ENCODE measurements at places on chromosomes 6 and 20.
A peak's percentile ranks its signal among the peaks of the same experiment; 100 is the strongest.

GRCh38 chr20:50737352-50737751, 6.0 kb downstream of the PARD6B start:
- DNase-seq = no peak

DNA sequence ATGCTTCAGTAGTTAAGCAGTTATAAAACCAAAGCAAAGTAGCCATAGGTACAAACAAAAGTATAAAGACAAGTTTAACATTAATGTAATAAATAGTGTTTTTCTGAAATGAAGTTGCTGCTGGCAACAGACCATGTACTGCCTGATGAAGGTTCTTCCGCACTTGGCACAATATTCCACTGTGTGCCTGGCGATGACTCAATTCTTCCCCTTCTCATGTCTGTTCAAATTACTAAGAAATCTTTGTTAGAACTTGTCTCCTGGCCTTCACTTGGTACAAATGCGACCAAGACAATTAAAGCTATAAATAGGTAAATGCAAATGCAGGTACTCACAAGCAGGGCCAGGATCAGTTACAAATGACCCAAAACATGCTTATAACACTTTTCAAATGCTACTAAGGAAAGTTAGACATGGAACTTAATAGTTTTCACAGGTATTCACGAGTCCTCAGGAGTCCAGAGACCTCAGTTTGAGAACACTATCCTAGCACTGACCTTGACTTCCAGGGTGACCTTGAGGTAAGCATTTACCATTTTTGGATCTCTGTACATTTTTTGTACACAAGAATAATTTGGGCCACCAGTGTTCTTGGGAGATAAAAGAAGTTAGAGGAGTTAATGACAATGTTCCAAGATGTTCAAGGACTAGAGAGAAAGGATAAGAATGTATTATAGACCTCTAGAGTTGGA, 8.1 kb upstream of the DDR1 start:
- no peak for DNase-seq

DNA sequence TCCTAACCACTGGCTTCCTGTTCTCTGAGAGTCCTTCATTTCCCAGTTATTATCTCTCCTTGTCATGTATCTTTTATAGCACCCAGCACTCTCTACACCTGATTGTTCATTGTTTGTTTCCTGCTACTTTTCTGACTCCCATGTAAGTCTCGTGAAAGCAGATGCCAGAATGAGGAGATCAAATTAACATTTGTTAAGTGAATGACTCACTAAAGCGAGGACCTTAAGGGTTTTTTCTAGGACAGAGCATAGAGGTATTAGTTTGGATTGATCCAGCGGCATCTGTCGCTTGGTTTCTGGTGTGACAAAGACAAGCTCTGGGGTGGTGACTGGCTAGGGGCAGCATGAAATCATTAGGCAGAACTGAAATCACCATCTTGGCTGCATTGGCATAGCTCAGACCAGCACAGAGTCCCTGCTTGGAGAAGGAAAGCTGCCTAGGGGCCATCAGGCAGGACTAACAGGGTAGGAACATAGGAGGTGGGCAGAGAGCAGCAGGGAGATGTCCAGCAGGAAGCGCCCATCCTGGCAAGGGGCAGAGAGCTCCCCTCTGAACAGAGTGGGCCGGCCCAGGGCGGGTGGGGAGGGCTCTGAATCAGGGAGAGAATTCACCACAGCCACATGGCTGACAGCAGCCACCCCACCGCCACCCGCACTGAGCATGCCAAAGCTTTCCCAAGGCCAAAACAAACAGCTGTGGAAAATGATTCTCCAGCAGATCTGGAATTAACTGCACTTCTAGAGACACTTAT, 97.1 kb upstream of the CEP85L start:
- peak; percentile 53 for DNase-seq

DNA sequence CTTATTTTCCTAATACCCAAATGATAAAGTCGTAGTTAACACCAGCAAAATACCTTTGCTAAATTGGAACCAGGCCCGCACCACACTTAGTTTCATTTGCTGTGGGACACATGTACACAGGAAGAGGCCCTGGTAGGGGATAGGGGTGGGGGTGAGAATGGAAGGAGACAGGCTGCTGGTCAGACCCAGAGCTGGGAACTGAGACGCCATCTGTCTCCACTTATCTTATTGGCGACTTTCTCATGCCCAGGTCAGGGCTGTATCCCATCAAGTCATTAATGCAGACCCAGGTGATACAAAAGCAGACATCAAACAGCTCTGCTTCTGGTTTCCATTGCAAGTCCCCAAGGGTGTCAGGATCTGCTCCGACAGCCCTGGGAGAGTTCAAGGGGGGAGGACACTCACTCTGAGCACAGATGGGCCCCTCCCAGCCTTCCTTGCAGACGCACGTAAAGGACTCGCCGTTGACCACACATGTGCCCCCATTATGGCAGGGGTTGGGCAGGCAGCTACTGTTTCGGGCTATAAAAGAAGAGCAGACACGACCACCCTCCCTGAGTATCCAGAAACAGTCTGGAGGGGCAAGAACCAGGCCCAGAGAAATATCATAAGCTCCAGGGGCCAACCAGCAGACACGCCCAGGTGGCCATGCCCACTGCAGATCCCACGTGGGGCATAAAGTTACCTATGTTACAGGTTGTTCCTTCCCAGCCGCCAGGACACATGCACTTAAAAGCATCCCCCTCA, 29.2 kb downstream of the JAG1 start:
- DNase-seq = no peak

DNA sequence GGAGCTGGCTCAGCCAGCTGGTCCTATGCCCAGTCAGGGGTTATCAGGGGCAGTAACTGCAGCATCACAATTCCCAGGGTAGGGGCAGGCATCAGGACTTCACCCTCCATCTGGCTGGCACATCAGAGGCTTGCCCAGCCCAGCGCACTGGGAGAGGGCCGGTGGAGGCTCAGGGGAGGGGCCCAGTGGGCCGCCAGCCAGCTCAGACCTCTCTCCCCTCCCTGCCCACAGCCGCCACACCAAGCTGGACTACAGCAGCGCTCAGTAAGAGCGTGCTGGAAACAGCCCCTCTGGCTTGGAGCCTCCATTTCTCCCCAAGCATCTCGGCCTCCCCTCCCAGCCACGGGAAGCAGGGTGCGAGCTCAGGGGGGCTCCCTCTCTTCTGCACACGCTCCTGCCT, 22.0 kb downstream of the ADA start:
- DNase-seq = peak; percentile 49

GRCh38 chr6:108942556-108943492, 94.6 kb downstream of the ARMC2 start:
- no peak for DNase-seq

DNA sequence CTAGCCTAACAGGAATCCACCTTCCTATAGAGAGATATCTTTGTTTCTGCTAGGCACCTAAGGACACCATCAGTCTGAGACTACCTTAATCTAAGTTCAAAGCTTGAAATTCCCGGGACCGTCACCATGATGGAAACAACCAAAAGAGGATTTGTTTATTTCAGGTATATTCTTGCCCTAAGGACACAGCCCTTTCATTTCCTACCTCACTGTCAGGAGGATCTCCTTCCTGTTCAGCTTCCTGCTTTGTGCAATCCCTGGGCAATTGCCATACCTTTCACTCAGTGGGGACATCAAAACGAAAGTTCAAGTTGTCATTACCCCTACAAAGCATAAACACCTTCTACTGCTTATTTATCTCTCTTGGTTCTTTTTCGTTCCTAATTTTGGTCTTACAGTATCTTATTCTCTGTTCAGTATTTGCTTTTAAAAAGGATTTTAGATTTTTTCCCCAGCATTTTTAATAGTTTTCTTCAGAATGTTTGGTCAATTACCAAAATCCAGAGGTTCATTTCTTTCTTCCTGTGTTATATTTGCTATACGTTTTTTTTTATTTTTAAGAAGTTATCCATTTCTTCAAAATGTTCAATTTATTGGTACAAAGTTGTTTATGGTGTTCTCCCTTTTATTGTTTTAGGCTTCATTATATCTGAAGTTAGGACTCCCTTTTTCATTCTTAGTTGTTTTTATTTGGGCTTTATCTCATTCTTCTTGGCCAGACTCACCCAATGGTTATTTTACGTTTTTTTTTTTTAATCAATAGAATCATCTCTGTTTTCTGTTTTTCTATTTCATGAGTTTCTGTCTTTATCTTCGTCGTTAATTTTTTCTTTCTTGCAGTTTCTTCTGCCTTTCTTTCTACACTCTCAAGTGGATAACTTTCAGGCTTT, 13.0 kb upstream of the TBPL1 start:
- no peak for DNase-seq

- DNase-seq = no peak
Measured at GRCh38 chr20:34164381-34164984, 52.4 kb upstream of the EIF2S2 start.

- no peak for DNase-seq
Measured at GRCh38 chr20:1854246-1854645, 41.0 kb upstream of the SIRPA start.

DNA sequence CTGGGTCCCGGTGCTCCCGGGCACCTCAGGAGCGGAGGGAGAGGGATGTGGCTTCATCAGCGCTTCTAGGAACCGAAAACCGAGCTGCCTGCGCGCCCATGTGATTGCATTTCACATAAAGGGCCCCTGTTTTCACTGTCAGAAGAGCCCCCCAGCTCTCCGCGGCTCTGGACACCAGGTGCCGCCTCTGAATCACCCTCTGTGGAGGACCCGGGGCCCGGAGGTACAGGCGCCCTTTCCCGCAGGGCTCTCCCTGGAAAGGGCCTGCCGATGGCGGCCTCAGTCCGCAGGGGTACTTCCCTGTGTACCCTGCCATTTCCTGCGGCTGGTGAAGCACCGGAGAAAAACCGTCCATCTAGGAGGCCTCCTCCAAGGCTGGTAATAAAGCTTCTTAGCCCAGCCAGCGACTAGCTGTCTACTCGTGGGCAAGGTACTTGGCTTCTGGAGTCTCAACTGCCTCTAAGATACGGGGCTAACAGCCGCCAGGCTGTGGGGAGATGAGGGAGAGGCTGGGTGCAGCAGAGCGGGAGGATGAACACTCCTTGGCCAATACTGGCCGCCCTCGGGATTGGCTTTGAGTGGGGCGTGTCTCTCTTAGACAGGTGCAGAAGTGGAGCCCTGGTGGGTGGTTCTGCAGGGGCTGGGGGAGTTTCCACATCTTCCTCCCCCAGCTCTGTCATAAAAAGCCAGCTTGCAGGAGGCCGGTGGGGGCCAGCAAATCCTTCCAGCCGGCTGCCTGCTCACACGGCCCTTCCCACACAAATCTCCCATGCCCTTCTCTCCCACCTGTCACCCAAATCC, 1.6 kb downstream of the PPP1R16B start:
- peak; percentile 42 for DNase-seq
